HepG2 (cell line): ENCODE measurements at places on chromosomes 6 and 20. TPM values are rescaled to one million over a fixed set of nuclear protein-coding genes. Genes with fewer than 3 reads are reported as not detected.
A peak's percentile ranks its signal among the peaks of the same experiment; 100 is the strongest.

DNA sequence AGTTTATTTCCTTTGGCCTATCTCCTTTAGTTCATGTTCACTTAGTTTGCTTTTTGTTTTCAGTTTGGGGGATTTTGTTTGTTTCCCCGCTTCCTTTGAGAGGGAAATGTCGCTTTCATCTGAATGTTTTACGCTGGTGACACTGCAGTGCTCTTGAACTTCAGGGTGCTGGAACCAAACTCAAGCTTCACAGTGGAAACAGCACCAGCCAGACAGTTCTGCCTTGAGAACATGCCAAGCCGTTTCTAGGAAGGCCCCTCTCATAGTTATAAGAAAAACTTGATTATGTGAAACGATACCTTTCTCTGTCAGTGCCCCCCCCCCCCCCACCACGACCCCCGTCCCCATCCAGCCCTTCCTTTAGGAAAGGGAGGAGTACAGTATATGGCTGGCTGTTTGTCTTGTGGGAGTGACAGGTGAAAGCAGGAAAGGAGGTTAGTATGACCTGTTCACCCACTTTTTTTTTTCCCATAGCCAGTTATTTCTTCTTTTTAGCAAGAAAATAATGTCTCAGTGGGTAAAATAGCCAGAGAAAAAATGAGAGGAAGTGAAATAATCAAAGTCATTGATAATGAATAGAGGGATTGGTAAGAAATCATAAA is 130.1 kb downstream of the LRRC1 start:
- no peak for DNase-seq

- DNase-seq = peak; percentile 22
Observed at GRCh38 chr20:14264869-14265268, 72.5 kb downstream of the FLRT3 start.

Gene MUC21
- total RNA-seq = not detected in 2 replicates

DNA sequence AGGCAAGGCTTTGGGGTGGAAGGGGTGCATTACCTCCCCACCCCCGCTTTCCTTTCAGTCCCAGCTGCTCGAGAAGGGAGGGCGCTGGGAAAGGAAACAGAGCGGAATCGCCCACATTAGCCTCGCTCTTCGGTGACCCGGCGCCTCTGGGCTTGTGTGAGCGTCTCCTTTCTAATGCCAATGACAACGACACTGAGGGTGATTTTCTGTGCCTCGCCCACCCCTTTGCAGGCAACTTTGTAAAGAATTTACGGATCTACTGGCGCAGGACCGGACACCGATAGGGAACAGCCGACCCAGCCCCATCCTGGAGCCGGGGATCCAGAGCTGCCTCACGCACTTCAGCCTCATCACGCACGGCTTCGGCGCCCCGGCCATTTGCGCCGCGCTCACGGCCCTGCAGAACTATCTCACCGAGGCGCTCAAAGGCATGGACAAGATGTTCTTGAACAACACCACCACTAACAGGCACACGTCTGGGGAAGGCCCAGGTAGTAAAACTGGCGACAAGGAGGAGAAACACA is 24.3 kb downstream of the TFAP2B start:
- DNase-seq = no peak

DNA sequence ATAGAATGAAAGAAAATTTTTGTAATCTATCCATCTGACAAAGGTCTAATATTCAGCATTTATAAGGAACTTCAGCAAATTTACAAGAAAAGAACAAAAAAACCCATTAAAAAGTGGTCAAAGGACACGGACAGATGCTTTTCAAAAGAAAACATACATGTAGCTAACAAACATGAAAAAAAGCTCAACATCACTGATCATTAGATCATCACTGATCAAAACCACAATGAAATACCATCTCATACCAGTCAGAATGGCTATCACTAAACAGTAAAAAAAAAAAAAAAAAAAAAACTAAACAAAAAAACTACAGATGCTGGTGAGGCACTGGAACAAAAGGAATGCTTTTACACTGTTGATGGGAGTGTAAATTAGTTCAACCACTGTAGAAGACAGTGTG is 837.1 kb downstream of the EPHA7 start:
- DNase-seq = no peak

Gene SEL1L2
- not detected in 2 replicates for total RNA-seq

Gene ENPP3
- 23.9 and 40.0 TPM in 2 replicates for total RNA-seq

Gene METTL24
- total RNA-seq = not detected in 2 replicates

GRCh38 chr6:95232446-95232845 is 344.9 kb upstream of the MANEA start:
- DNase-seq = no peak

Gene PACRG
- 0.13 TPM in 1 of 2 replicates, not detected in the other for total RNA-seq

GRCh38 chr6:82246802-82247504 is 591 bp downstream of the IBTK start:
- peak; percentile 83 for DNase-seq

Gene CLIC5
- total RNA-seq = not detected in 2 replicates

DNA sequence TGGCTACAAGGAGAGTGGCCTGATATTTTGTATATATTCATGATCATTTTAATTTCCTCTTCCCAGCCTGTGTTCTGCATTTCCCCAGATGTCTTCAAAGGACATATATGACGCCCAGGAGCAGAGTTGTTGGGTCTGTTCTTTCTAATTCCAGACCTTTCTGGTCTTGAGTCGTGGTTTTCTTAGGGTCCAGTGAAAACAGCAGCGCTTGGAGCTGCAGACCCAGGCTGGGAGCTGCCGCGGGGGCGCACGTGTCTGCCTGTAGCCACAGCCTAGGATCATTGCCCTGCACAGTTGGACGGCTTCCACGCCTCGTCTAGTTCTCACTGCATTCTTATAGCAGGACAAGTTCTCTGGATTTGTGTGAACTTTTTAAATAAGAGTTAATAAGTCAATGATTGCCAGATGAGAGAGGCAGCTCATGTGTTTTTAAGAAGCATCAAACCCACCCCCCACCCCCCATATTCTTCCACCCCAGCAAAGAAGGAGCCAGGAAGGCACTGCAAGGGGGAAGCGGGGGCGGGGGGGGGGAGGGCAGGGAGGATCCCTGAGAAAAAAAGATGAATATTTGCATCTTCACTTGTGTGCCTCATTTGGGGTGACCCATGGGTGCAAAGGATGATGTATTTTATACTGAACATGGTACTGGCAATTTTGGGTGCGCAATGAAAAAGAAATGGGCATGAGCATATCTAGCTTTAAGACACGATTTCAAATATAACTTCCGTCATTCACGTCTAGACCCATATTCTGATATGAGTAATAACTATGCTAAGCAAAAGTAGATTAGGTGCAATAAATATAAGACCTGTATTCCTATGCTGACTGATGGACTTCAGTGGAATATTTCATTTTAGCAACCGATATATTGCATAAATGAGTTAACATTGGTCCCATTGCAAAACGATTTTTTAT is 160.0 kb downstream of the TBXT start:
- DNase-seq = no peak

Gene TLDC2
- 1.2 and 1.6 TPM in 2 replicates for total RNA-seq

- no peak for DNase-seq
Observed at GRCh38 chr6:82775361-82775760, 290.3 kb downstream of the UBE3D start.

DNA sequence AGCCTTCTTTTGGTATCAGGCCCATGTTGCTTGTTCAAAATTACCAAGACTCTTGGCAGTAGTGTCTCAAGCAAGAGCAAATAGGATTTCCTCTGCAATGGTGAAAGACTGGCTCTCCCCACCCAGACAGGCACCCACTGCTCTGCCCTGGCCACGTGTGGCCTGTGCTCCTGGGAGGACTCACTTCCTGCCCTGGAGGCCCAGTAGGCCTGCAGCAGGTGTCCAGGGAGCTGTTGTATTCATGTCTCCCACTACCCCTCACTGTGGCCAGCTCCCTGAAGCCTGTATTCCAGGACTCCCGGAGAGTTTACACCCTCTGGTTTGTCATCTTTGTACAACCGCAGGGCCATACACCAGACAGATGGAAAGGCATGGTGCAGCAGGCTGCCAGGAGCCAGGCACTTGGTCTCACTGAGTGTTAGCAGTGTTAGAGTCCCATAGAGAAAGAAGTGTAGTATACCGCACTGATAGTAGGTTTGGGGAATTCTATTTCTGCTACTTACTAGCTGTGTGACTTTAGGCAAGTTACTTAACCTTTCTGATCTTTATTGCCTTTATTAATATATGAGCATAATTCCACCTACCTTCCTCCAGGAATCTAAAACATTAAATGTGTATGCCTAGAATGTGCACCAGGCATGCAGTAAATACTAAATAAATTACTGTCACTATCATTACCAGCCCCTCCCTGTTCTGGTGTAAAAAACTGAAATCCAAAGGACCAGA is 159.7 kb downstream of the TMEM242 start:
- no peak for DNase-seq

Gene MYCT1
- not detected in 2 replicates for total RNA-seq

GRCh38 chr6:134119486-134119885 is 67.1 kb upstream of the SLC2A12 start:
- DNase-seq = no peak

DNA sequence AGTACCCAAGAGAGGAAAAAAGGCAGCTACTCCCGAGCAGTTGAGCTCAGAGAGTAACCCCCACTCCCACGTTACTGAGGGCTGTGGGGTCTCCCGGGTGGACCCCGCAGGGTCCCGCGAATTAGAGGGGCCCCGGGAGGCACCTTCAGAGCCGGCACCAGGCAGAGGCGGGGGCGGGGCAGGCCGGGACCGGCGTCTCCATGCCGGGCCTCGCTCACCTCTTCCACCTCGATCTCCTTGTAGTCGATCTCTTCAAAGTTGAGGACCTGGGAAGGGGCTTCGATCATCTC is 381 bp downstream of the MAP3K7 start:
- no peak for DNase-seq

DNA sequence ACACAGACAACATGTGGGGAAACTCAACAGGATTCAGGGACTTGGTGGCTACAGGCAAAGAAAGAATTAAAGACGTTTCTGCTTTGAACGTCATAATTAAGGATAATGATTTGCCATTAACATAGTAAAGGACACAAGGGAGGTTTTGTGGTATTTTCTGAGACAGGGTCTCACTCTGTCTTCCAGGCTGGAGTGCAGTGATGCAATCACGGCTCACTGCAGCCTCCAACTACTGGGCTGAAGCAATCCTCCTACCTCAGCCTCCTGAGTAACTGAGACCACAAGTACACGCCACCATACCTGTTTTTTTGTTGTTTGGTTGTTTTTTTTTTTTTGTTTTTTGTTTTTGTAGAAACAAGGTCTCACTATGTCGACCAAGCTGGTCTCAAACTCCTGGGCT is 62.4 kb downstream of the MAP3K5 start:
- no peak for DNase-seq

GRCh38 chr6:76615395-76615794 is 542.9 kb upstream of the IMPG1 start:
- no peak for DNase-seq

DNA sequence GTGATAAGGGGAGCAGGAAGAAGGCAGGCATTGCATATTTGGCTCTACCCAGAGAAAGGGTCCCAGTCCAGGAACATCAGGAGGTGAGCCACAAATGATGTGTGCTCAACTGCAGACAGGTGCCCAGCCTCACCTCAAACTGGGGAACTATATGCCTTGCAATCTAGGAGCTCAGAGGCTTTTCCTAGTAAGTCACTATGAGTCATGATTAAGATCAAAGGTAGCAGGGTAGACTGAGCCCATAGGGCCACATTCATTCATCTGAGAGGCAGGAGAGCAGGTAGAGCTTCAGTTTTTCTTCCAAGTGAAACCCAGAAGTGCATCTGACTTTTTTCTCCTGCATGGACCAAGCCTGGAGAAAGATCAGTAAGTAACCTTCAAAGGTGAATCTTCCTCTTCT is 31.3 kb downstream of the MARCKS start:
- no peak for DNase-seq

GRCh38 chr6:142722012-142722411 is 223.0 kb downstream of the HIVEP2 start:
- no peak for DNase-seq

Gene OR2H1
- total RNA-seq = not detected in 2 replicates

- DNase-seq = no peak
Observed at GRCh38 chr6:121000381-121000780, 333.9 kb downstream of the TBC1D32 start.

DNA sequence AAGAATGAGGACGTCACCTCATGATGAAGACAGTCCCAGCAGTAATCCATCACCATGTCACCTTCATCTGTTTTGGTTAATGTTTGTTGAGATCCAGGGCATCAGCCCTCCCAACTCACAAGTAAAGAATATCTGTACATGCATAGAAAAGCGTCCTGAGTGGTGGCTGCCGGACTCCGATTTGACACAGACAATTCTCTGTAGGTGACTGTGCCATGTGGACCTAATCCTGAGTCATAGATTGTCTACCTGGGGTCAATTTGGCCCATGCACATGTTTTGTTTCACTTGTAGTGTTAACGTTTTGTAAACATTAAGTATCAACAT is 168.4 kb upstream of the UST start:
- no peak for DNase-seq

- DNase-seq = no peak
Observed at GRCh38 chr6:44059359-44060346, 67.6 kb downstream of the MRPL14 start.

- DNase-seq = no peak
Observed at GRCh38 chr20:47863981-47864380, 78.7 kb upstream of the SULF2 start.

GRCh38 chr6:88238065-88238464 is 71.9 kb upstream of the CNR1 start:
- DNase-seq = peak; percentile 33

Gene CRYBG1
- 21.9 and 37.3 TPM in 2 replicates for total RNA-seq

- no peak for DNase-seq
Observed at GRCh38 chr20:51513545-51513944, 29.0 kb downstream of the NFATC2 start.

DNA sequence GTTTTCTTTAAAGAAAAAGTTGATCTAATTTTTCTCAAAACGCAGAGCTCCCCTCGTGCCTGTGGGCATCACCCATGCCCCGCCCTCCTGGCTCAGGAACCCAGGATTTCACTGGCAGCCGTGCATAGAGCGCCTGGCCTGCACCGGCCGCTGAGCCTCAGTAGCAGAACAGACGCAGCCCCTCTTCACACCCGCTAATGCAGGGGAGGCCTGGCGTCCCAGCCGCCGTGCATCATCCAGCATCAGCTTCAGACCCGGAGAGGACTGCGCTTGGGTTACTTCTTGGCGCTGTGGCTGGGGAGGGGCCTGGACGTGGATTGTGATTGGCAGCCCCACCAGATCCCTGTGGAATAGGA is 18.1 kb downstream of the RBM38 start:
- DNase-seq = no peak

- peak; percentile 88 for DNase-seq
Observed at GRCh38 chr6:36493859-36494258, 51.1 kb downstream of the KCTD20 start.
